ENCODE measurements at places on chromosomes 5 and 9.

GRCh38 chr9:124303762-124304161 lies 46.0 kb downstream of the NEK6 start:
- no peak for DNase-seq

DNA sequence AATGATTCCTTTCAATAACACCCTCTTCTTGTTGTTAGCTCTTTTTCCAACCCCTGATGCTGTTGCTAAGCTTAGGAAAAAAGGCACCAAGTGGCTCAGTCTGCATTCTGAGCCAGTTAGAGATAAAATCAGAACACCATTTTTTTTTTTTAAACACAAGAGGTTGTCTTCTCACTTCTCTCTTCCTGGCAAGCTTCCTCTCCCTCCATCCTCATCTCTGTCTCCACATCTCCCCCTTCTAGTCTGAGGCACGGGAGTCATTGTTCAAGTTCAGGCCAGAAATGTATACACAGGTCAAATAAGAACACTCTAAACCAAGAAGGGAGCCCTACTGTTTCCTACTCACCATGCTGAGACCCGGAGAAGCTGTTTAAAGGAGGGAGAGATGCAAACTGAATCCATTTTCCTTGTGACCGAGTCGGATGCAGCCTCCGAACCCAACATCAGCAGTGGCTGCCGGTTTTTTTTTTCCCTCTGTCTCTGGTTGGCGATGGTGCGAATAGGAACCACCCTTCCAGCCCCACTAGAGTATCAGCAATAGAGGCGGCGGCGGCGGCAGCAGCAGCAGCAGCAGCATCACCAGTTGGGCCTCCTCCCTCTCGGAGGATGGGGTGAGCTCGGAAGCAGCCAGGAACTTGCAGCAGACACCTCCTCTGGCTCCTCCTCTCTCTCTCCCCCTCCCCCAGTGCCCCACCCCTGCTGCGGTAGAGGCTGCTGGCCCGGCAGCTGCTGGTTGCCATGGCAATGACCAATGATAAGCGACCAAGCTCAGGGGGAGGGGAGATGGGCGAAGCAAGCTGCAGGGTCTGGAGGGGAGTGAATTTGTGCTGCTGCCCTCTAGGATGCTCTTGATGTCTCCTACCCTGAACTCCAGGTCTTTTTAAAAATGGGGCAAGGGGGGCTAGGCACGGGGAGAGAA lies at the start of gene JAKMIP2:
Gene JAKMIP2 (minus strand): TSS at position 619 of the 919 bp plus-strand sequence. CDS start 110,922 bp downstream, outside the sequence.
- DNase-seq = peak; percentile 55

DNA sequence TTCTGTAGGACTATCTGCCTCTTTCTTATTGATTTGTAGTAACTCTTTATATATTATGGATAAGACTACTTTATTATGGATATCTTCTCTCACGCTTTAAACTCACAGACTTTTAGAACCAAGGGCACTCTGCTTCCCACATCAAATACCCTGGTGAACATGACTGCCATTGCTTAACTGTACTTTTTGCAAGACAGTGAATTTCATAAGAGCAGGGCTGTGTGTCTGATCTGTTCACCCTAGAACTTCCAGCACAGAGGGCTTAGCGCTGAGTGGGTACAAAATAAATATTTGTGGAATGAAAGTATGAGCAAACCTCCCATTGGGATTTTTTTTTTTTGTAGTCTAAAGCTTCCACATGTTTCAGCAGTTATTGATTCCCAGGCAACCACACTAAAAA lies 84.8 kb downstream of the CFAP77 start:
- DNase-seq = peak; percentile 5

- no peak for DNase-seq
Measured at GRCh38 chr9:114693248-114693855, 11.4 kb upstream of the TEX48 start.

DNA sequence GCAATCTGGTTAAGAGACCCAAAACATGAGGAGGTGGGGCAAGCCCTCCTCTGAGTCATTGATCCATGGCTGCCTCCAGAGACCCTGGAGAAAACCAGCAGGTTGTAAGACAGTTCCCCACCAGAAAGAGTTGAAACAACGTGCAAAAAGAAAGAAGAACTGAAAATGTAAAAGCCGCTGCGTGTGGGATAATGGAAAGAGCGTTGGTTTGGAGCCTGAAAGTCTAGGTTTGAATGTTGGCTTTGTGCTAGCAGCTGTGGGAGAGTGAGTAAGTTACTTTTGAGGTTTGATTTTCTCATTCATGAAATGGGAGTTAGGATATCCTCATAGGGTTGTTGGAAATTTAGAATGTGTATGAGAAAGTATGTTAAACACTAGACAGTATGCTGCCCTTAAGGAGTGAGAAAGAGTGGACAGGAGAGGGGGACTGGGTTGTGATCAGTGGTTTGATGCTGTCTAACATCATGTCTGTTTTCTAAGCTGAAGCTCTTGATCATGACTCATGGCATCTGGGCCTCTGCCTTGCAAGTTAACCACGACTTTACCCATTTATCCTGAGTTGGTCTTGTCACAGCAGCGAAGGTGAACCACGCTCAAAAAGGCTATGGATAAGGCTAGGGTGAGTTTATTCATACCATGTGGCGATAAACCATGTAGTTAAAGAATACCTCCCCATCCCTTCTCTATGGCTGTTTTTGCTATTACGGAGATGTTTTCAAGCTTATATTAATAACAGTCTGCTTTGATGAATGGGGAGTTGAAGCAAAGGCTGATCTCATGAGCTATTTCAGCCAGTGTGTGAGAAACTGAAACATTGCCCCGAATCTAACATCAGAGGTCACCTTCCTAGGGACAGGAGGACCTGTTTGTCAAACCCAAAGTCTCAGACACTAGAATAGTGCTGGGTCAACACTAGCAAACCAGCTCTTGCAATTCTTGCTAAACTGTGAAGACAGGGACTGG lies 41.3 kb downstream of the ZNF366 start:
- DNase-seq = no peak

GRCh38 chr9:136207616-136208015 lies 2.7 kb upstream of the LHX3 start:
- DNase-seq = no peak

- DNase-seq = peak; percentile 85
Measured at GRCh38 chr9:120868339-120868675, 8.7 kb downstream of the PHF19 start.

Data from fibroblast of gingiva (primary cell).